ENCODE measurements at places on chromosomes 1 and 21.
A peak's percentile ranks its signal among the peaks of the same experiment; 100 is the strongest.

- DNase-seq: no peak
Measured at GRCh38 chr21:26501495-26502021, 71.5 kb downstream of the CYYR1 start.

DNA sequence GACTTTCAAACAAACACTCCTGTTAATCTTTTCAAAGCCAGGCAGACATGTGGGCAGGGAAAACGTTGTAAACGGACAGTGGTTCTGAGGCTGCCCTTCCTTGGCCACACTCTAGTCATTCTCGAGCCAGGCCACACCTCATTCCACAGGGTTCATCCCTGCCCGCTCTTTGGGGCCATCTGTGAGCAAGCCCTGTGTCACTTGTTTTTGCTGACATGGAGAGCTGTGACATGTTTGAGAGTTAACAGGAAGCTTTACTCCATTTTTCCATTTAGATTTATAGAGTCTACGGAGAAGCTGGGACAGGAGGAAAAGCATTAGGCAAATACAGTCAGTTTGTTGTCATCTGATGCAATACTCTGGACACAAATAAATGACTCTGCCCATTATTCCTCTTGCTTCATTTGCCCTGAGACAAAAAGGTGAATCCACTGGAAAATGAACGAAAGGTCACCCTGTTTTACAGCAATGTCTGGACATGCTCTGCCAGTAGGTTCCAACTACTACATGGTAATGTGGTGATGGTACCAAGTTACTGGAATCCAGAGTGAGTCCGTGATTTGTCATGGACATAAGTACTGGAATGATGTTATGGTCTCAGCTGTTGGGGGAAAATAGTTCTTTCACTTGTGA is 126.9 kb downstream of the CLIC6 start:
- no peak for DNase-seq

GRCh38 chr1:116002781-116003420 is 26.6 kb downstream of the SLC22A15 start:
- DNase-seq: no peak

DNA sequence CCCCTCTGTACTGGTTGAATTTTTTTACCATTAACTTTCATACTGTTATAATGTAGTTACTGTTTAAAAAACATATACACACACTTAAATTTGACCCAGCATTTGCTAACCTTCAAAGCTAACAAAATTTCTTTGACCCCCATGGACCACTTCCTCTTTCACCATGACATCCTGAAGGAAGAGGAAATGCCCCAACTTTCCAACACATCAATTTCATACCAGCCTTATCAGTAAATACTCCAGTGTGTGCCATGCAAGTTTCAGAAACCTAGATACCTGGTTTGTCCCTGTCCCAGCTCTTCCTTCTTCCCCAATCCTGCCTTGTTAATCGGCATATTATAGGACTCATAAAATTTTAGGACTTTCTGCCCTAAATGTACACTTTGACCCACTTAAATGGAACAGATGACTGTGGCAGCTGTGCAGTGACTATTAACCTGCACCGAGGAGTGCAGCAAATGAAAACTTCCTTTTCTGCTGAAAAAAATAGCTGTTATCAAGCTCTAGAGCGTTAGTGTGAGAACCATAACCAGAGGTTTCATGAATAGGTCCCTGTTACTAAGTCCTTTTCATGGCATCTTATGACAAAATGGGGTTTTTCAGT is 54.1 kb downstream of the DTL start:
- no peak for DNase-seq

DNA sequence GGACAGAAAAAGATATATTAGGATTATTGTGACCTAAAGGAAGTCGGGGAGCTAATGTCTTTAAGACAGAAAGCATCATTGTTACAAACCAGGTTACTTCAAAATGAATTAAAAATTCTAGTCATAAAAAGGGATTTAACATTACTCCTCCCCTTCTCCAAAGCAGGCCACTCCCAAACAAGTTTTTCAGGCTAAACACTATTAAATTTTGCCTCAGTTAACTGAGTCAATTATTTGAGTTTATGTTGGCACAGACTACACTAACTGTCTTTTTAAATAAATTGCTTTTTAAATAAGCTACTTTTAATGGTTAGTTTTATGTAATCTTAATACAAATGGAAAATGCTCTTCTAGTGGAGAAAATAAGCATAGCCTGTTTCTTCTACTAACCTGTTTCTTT is 395.0 kb upstream of the DUSP10 start:
- DNase-seq: no peak

- DNase-seq: no peak
Measured at GRCh38 chr1:204418174-204419063, 6.8 kb upstream of the PPP1R15B start.

GRCh38 chr1:232793944-232794343 is 11.3 kb upstream of the MAP10 start:
- peak; percentile 24 for DNase-seq

DNA sequence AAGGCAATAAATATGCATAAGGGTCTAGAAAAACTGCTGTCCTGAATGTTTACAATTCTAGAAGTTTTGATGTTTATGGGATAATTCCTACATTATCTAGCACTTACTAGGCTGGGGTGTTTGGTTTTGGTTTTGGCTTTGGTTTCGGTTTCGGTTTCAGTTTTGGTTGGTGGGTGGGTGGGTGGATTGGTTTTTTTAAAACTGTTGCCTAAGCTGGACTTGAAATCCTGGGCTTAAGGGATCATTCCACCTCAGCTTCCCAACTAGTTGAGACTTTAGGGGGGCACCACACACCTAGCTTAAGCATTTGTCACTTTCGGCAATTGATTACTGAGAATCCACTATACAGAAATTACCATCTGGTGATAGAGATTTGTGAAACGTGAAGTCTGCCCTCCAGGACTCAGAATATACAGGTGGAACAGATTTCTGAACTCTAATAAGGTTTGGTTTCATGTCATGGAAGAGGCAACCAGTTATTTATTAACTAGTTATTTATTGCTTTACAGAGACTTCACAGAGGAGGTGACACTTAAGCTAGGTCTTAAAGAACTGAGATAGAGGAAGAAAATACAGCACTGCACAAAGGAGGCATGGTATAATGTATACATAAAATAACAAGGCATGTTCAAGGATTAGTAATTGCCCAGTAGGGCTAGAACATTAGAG is 69.6 kb downstream of the PIK3R3 start:
- no peak for DNase-seq

DNA sequence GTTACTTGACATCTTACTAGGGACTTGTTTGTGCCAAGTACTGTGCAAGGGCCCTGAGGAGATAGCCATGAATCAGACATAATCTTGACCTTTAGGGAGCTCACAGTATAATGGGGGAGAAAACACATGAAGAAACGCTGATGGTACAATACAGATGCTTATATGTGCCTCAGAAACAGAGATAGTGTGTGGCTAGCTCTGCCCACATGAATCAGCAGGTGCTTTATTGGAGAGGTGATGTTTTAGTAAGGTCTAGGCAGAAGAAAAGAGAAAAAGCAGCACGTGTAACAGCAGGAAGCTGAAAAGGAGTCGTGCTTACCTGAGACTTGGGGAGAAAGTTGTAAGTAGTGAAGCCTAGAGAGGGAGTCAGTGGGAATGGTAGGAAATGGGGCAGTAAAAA is 60.6 kb upstream of the LMO4 start:
- no peak for DNase-seq

DNA sequence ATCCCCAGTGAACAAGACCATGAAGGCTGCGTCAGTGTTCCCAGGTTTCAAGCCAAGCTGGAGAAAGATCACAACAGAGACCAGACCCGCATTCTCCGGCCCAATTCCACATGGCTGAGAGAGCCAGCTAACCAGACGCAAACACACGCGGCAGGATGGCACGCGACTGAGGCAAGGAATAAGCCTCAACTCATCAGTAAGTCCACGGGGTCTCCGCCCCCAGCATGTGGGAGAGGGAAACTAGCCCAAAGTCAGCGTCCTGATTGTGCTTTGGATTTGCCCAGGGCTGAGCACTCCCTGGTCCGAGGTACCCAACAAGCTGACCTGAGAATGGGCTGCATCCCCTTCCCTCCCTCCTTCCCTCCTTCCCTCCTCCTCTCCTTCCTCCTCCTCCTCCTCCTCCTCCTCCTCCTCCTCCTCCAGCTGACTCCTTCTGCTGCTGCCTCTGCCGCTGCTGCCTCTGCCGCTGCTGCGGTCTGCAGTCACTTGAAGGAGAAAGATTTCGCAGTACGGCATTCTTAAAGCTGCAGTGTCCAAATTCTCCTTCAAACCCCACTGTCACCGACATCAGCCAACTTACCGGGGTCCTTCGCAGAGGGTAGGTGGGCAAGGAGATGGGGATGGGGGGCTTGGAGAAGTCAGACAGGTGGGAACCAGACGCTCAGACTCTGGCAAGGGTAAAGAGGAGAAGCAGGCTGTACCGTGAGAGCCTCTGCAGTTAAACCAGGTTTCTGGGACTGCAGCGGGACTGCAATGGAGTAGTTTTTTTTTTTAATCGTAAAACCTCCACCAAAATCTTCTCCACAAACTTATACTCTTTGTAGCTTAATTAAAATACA is 33.0 kb upstream of the H6PD start:
- no peak for DNase-seq

DNA sequence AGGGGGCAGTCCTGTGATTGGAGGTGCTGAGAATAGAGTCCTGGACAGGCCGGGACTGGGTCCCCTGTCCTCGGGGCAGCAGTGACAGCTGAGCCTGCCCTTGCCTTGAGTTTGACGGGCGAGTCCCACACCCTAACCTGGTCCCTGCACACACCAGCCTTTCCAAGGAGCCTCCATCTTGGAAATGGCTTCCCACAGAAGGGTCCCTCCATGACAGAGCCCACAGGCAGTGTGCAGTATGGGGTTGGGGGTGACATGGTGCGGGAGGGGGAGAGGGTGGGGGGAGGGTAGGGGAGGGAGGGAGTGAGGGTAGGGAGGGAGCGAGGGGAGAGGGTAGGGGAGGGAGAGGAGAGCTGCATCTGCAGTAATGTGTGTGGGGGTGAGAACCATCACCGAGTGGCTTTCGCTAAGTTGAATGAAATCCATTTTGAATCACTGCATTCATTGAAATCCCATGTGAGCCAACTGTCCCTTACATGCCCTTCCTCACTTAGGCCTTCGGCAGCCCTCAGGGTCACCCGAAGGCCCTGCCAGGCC is 10.1 kb upstream of the TMEM52 start:
- DNase-seq: no peak

DNA sequence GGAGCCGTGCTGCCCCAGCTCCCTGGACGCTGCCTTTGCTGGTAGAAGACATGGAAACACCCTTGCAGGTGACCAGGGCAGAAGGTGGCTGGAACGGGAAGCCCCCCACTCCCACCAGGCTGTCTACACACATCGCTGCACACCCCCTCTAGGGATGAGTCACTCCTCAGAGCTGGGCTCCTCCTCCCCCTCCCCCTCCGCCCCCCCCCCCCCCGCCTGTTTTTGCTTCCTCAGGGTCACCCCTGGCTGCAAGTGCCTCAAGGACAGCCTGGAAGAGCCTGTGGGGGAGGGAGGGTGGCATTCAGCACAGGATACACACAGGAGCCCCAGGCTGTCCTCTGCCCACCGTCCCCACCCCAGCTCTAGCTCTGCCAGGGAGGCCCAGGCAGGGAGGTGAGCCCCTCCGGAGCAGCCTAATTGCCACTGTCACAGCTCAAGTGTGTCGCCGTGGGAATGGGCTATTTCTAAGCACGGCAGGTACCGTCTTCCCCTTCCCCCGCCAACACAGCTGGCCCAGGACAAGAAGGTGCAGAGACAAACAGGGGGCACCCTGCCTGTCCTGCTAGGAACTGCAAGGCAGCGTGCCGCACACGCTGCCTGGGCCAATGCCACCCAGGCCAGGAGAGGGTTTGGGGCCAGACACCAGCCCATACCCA is 2.5 kb downstream of the FNDC10 start:
- no peak for DNase-seq

DNA sequence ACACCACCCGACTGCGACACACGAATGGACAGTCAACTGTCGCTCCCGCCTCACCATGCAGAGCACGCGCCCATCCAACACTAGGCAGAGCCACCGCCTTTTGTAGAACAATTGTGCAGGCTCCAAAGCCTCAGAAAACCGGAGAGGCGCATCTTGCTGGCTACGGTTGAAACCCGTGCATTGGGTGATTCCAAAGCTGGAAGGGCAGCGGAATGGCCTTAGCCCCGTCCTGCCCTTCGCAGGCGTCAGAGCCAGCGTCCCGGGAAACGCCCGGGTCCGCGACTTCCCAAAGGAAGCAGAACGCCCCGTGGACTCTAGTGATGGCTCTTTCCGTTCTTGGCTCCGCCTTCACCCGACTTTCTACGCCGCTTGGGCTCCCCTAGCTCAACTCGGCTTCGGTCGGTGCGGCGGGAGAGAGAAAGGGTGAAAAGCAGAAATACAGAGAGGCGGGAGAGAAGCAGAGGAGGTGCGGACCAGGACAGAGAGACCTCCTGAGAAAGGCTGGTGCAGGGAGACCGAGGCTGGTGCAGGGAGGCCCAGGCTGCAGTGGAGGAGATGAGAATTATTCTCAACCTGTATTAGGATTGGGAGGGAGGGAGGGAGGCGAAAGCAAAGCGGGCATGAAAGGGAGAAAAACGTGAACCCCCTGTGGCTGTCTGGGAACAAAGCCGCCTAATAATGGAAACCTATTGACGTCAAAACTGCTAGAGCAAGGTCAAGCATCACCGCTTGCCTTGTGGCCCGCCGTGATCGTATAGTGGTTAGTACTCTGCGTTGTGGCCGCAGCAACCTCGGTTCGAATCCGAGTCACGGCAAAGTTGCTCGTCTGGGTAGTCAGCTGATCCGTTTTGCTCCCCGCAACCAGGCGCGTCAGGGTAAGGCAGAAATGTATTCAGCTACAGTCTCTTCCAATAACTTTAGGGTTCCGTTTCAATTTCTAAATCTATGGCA is 99.5 kb downstream of the PRKAB2 start:
- DNase-seq: no peak

GRCh38 chr1:232901255-232901654 is 49.2 kb upstream of the NTPCR start:
- DNase-seq: no peak

DNA sequence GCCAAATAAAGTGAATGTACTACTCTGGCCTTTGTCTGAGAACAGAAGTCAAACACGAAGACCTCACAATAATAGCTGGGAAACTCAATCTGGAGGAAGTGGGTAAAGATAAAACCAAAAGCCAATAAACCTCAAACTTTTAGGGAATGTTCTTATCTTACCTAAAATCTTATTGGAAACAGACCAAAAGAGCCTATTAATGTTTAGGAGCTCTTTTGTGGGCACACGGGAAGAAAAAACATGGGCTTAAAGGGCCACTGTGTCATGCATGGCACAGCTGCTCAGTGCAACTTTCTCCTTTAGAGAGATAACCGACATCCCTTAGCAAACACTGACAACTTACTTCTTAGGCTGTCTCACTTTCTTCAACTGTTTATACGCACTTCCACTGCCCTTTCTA is 16.1 kb downstream of the EIF2B3 start:
- DNase-seq: no peak

DNA sequence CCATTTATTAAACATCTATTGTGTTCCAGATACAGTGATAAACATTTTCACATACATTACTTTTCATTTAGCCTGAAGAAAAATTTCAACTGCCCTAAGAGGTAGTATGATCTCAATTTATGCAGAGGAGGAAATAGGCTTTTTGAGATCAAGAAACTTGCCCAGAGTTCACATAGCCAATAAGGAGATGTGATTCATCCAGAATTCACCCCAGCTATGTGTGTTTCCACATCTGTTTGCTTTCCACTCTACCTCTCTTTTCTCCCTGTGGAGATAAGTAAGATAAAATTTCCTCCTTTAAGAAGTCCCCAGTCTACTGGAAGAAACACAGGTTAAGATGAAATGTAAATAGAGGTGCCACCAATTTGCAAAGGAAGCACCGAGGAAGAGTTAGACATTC is 199.7 kb upstream of the C8B start:
- no peak for DNase-seq

GRCh38 chr1:150761801-150762200 is 3.8 kb downstream of the CTSS start:
- DNase-seq: no peak
